Activated CD4-positive, alpha-beta memory T cell treated with anti-CD3 and anti-CD28 coated beads, Interleukin-2, amount 10 ng/mL, durations not matched to agents 7 days and 5 days (primary cell): ENCODE measurements at places on chromosomes 1 and 21. TPM values are rescaled to one million over a fixed set of nuclear protein-coding genes. Genes with fewer than 3 reads are reported as not detected.

DNA sequence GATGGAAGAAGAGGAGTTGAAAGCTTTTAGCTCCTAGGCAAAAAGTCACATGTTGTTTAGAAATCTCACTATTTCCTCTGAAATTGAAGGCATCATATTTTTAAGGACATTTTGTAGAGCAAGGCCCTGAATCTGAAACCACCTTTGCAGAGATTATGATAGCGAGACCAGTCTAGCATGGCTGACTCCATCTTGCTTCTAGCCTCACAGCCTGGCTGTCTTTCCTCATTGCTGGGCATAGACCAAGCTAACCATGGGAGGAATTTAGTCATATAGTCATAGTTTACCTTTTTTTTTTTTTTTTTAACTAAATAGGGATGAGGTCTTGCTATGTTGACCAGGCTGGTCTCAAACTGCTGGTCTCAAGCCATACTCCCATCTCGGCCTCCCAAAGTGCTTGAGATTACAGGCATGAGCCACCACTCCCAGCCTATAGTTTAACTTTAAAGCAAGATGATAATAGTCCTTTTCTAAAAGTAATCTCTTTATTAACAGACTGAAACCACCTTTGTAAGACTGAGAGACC lies 42.2 kb upstream of the ZNF326 start:
- H3K4me1 ChIP-seq = peaks cover 28% of the 10 kb centered on the region
- no peaks in the 10 kb centered on the region for H3K36me3 ChIP-seq
- DNase-seq = no peak
- H3K27ac ChIP-seq = no peak overlapping the region
- no peaks in the 10 kb centered on the region for H3K27me3 ChIP-seq

DNA sequence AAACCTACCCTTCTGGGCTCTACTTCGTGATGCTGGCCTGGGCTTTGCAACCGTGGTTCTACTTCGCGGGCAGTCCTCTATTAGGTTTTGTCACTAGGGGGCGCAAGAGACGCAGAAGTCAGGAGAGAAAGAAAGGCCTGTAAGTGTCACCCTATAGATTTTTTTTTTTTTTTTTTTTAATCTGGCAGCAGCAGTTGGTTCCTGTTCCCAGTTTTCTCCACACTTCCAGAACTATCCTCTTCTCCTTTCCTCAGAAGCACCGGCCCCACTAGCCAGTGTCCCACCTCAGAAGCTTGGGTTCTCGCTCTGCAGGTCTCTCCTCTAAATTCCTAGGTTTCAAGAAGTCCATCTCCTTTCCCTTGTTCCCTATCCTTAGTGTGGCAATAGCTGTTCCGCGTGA lies 9.1 kb upstream of the LCE2D start:
- H3K36me3 ChIP-seq = no peaks in the 10 kb centered on the region
- peaks cover 15% of the 10 kb centered on the region for H3K27me3 ChIP-seq
- H3K4me3 ChIP-seq = no peak overlapping the region
- H3K27ac ChIP-seq = no peak overlapping the region
- peak; percentile 61 for DNase-seq
- no peaks in the 10 kb centered on the region for H3K4me1 ChIP-seq

- H3K4me1 ChIP-seq = no peaks in the 10 kb centered on the region
- peaks cover 3% of the 10 kb centered on the region for H3K27me3 ChIP-seq
- no peak overlapping the region for H3K4me3 ChIP-seq
- H3K27ac ChIP-seq = no peak overlapping the region
- DNase-seq = no peak
Observed at GRCh38 chr1:214351551-214352277, 70.8 kb downstream of the SMYD2 start.

- H3K27me3 ChIP-seq = no peaks in the 10 kb centered on the region
- H3K4me1 ChIP-seq = peaks cover 87% of the 10 kb centered on the region
- peaks cover 8% of the 10 kb centered on the region for H3K36me3 ChIP-seq
- peak overlapping the region; percentile 90 for H3K27ac ChIP-seq
- DNase-seq = peak; percentile 29
Observed at GRCh38 chr1:181100015-181100905, 11.8 kb downstream of the IER5 start.

DNA sequence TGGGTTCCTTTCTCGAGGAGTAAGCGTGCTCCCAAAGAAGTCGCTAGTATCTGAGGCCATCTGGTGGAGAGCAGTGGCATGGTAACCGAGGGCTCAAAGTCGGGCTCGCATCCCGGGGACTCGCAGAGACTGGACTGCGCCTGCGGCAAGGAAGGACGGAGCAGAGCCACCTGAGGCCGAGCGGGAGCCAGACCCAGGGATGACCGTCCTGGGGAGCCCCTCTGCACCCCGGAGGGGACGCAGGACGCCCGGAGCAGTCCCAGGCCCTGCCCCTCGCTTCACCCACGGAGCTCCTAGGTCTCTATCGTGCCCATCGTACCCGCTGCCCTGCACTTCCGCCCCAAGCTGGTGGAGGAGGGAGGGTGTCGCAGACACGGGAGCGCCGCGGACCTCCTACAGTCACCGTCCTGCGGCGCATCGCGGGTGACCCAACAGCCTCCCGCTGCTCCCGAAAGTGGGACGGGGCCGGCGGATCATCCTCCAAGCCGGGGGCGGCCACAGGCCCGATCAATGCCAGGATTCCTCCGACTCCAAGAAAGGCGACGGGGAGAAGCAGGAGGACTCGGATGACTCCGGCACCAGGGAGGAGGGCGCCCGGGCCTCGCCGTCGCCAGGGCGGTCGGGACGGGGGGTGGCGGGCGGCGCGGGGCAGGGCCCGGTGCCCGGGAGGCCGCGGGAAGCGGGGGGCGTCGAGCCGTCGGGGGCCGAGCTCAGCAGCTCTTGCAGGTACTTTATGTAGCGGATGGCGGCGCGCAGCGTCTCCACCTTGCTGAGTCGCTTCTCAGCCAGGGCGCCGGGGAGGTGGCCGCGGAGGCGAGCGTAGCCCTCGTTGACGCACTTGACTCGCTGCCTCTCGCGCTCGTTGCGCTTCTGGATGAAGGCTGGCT lies 2.3 kb upstream of the CACNA1S start:
- H3K4me1 ChIP-seq = peaks cover 6% of the 10 kb centered on the region
- no peak overlapping the region for H3K27ac ChIP-seq
- peak overlapping the region; percentile 77 for H3K4me3 ChIP-seq
- peak; percentile 76 for DNase-seq
- H3K36me3 ChIP-seq = no peaks in the 10 kb centered on the region
- peaks cover 28% of the 10 kb centered on the region for H3K27me3 ChIP-seq

DNA sequence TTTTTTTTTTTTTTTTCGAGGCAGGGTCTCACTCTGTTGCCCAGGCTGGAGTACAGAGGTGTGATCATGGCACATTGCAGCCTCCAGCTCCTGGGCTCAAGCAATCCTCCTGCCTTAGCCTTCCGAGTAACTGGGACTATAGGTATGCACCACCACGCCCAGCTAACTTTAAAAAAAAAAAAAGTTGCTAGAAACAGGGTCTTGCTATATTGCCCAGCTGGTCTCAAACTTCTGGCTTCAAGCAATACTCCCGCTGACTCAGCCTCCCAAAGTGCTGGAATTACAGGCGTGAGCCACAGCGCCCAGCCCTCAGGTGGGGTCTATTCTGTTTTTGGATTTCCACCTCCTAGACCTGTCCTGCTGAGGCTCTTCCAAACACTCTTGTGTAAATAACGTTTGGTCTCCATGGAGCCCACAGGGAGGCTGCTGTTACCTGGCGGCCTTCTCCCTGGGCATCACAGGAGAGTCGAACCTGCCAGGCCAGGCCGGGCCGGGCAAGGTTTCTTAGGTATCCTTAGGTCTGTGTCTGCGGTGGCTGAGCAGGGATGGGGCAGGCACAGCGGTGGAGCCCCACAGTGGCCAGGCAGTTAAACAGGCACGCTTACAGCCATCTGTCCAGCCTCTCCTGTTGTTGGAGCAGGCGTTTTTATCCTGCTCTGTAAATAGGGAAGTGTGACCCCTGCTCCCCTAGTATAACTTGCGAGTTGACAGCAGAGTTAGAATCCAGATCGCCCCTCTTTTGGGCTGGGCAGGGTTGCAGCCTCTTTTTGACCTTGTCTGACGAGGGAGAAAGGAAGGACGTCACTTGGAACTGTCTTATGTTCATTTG lies 18.8 kb downstream of the PLEKHM2 start:
- H3K27ac ChIP-seq = no peak overlapping the region
- H3K27me3 ChIP-seq = no peaks in the 10 kb centered on the region
- H3K4me1 ChIP-seq = peaks cover 3% of the 10 kb centered on the region
- peaks cover 10% of the 10 kb centered on the region for H3K36me3 ChIP-seq

DNA sequence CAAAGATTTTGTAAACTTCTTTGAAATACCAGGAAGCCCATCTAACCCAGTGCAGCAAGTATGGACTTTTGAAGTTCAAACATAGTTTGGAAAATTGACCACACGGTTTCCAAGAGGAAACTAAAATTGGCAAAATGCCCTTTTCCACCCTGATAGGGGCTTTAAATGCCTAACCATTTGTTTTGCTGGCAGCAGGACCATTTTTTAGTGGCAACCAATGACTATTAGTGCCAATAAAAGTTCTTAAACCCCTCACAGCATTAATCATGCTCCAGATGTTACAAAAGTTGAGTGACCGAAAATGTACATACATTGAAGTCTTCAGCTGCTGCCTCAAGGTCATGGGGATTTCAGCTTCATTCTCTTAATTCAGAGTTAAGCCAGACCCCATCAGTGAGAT lies 46.4 kb upstream of the ENAH start:
- H3K4me1 ChIP-seq = no peaks in the 10 kb centered on the region
- no peaks in the 10 kb centered on the region for H3K36me3 ChIP-seq
- no peak for DNase-seq
- H3K27ac ChIP-seq = no peak overlapping the region
- H3K27me3 ChIP-seq = no peaks in the 10 kb centered on the region
- H3K4me3 ChIP-seq = no peak overlapping the region

The CADM3 gene
- not detected for total RNA-seq

The DENND2C gene
- total RNA-seq = 0.43 TPM

The NTMT2 gene
- not detected for total RNA-seq

- no peaks in the 10 kb centered on the region for H3K36me3 ChIP-seq
- H3K27ac ChIP-seq = no peak overlapping the region
- peaks cover 1% of the 10 kb centered on the region for H3K4me1 ChIP-seq
- H3K27me3 ChIP-seq = no peaks in the 10 kb centered on the region
- DNase-seq = peak; percentile 21
- no peak overlapping the region for H3K4me3 ChIP-seq
Observed at GRCh38 chr1:15038232-15039016, 115.1 kb upstream of the TMEM51 start.

- peaks cover 18% of the 10 kb centered on the region for H3K36me3 ChIP-seq
- peak overlapping the region; percentile 51 for H3K27ac ChIP-seq
- peak; percentile 83 for DNase-seq
Observed at GRCh38 chr1:35715568-35716002, 3.1 kb downstream of the C1orf216 start.

The PTAFR gene
- total RNA-seq = 0.38 TPM

GRCh38 chr1:59057211-59057694 lies 239.6 kb upstream of the FGGY start:
- no peak overlapping the region for H3K4me3 ChIP-seq
- DNase-seq = no peak
- H3K27ac ChIP-seq = no peak overlapping the region
- H3K4me1 ChIP-seq = peaks cover 12% of the 10 kb centered on the region
- H3K36me3 ChIP-seq = no peaks in the 10 kb centered on the region

DNA sequence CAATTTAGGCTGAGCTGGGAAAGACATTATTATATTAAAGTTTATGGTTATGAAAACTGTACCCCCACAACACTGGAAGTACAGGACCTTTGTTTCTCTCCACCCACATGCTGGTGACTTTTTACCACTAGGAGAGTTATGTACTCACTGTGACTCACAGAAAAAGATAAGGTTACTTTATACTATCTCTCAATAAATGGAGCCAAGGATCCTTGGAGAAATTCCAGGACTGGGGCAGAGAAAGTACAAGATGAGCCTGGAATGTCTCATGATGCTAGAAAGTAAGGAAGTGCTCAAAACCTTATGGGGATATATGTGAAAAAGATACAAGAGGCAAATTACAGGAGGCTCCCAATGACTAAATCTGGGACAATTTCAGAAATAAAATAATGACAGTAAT lies 63.9 kb upstream of the C1orf105 start:
- peaks cover 5% of the 10 kb centered on the region for H3K36me3 ChIP-seq
- H3K27ac ChIP-seq = no peak overlapping the region
- DNase-seq = no peak
- no peak overlapping the region for H3K4me3 ChIP-seq
- peaks cover 60% of the 10 kb centered on the region for H3K4me1 ChIP-seq
- H3K27me3 ChIP-seq = peaks cover 5% of the 10 kb centered on the region

GRCh38 chr1:90973897-90974798 lies 47.7 kb downstream of the ZNF644 start:
- H3K4me3 ChIP-seq = no peak overlapping the region
- H3K4me1 ChIP-seq = peaks cover 11% of the 10 kb centered on the region
- H3K27me3 ChIP-seq = no peaks in the 10 kb centered on the region

The KRTAP7-1 gene
- not detected for total RNA-seq

DNA sequence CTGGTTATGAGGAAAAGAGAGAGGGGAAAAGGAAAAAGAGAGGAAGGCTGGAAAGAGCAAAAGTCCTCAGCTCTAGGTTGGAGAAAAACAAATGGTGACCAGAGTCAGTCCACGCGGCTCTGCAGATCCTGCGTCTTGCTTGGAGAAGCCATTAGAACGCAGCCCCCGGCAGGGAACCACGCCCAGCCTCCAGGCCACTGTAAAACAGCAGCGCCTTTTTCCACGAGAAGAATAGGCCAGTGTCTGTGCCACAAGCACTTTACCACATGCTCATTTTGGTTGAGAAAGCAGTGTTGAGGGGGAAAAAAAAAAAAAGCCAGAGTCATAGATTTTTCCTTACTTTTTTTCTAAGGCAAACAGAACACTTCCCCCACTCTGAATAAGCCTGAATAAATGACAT lies 846.9 kb upstream of the ADAMTS5 start:
- no peaks in the 10 kb centered on the region for H3K36me3 ChIP-seq
- no peak for DNase-seq
- no peak overlapping the region for H3K27ac ChIP-seq
- no peaks in the 10 kb centered on the region for H3K27me3 ChIP-seq
- H3K4me3 ChIP-seq = no peak overlapping the region
- H3K4me1 ChIP-seq = no peaks in the 10 kb centered on the region

GRCh38 chr1:101136739-101137138 lies 100.1 kb upstream of the S1PR1 start:
- DNase-seq = peak; percentile 26
- H3K27ac ChIP-seq = peak overlapping the region; percentile 64
- no peak overlapping the region for H3K4me3 ChIP-seq
- peaks cover 58% of the 10 kb centered on the region for H3K4me1 ChIP-seq

DNA sequence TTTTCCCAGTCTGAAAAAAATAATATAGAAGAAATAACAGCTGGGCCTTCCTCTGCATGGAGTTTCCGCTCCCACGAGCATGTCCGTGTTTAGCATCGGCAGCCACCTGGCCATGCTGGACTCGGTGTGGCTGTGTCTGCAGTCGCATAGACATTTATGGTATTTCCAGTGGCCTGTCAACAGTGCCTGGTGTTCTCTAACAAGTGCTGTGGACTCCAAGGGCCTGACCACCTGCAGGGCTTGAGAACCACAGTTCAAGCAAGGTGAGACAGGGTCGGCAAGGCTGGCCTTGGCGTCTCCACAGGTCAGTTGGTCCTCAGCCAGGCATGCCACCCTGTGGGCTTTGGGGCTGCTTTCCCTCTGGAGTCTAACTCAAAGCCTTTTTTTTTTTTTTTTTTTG lies 124.8 kb downstream of the PGBD5 start:
- DNase-seq = no peak
- H3K27me3 ChIP-seq = no peaks in the 10 kb centered on the region
- no peaks in the 10 kb centered on the region for H3K36me3 ChIP-seq
- H3K27ac ChIP-seq = no peak overlapping the region
- H3K4me1 ChIP-seq = peaks cover 15% of the 10 kb centered on the region
